Stimulated activated CD8-positive, alpha-beta memory T cell treated with anti-CD3 and anti-CD28 coated beads, Interleukin-4, amount 100 ng/mL, for 1 hour (primary cell): ENCODE measurements at places on chromosomes 5 and 9.

GRCh38 chr5:68336200-68336599 lies 120.6 kb downstream of the PIK3R1 start:
- no peak for DNase-seq

DNA sequence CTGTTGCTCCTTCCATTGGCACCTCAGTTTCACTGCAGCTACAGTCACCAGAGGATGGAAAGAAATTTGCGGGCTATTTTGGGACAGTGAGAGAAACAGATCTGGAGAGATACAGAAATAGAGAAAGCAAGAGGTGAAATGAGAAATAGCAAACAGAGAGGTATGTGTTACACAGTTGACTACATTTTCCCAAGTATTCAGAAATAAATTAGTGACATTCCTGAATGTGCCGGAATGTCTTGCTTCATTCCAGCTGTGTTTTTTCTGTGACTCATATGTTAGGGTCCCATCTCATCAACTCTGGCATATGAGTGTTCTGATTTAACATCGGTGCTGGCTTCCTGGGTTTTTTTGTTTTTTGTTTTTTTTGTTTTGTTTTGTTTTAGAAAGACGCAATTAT lies 63.8 kb upstream of the ZNF462 start:
- DNase-seq = no peak

DNA sequence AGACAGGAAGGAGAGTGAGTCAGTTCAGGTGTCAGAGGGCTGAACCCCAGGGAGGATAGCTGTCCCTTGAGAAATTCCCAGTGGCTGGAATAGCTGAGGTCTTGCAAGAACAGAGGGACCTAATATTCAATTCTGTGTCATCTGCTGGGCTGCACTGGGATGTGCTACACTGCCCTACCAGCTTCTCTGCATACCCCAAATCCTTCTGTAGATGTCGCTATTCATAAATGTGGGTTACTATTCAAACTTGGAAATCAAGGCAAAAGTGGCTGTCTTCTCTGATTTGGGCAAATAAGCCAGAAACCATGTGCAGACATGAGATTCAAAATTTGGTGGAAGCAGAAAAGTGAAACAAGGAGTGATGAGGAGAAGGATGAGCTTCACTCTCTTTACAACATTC lies 16.3 kb downstream of the TNFSF8 start:
- DNase-seq = no peak

- no peak for DNase-seq
These were observed 60.5 kb upstream of the CD180 start for GRCh38 chr5:67257077-67257476.

- DNase-seq = no peak
These were observed 364.1 kb downstream of the EFNA5 start for GRCh38 chr5:107306594-107306993.

- no peak for DNase-seq
These were observed 108.1 kb downstream of the SNCAIP start for GRCh38 chr5:122420091-122420490.

GRCh38 chr5:91225848-91226686 lies 157.1 kb downstream of the ARRDC3 start:
- peak; percentile 43 for DNase-seq

- DNase-seq = no peak
These were observed 317.4 kb downstream of the KDM4C start for GRCh38 chr9:7075154-7075553.

DNA sequence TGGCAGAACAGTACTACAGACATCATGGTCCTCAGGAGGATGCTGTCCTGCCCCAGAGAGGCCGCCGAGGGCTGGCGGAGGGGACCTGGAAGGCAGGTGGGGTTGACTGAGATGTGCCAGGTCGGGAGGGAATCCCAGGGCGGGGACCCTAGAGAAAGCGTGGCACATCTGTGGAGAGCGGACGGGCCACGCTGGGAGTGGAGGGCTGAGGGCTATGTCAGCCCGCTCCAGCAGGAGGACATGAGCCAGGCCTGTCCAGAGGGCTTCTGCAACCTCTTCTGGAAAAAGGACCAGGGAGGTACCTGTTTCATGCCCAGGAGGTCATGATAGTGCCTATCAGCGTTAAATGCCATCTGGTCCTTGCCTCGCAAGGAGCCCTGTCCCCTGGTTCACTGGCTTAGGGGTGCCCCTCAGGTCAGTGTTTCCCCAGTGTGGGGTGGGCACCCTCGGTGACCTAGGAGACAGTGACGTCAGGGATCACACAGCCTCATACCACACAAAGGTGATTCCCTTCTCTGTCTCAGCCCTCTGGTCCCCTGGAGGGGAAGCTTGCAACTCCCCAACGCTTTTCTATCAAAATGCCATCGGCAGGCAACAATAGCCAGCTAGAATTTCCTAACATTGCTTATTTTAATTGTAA lies 103.6 kb upstream of the IER5L start:
- DNase-seq = no peak

GRCh38 chr9:78031444-78031892 lies at the start of gene GNAQ:
GNAQ (minus strand) TSS chr9:78031811; CDS start chr9:78031235, 576 bp downstream.
- no peak for DNase-seq
